ENCODE measurements at places on chromosomes 13 and 19.
A peak's percentile ranks its signal among the peaks of the same experiment; 100 is the strongest.

DNA sequence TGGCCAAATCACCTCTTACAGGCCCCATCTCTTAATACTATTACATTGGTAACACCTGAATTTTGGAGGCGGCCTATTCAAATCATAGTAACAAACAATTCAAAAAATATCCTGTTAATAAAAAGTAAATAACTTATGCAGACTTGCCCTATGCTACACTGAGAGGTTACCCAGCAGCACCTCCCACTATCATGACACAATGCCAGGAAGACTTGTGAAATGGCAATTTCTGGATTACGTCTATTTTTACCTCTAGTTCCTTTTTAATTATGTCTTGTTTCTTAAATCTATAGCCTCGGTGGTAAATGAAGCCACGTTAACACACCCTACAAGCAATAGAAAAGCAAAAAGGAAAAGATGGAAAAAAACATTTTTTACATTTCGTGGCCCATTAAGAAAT lies 6.2 kb upstream of the DZIP1 start:
- DNase-seq, result no peak

- no peak for DNase-seq
Observed at GRCh38 chr19:40150170-40150569, 41.1 kb upstream of the MAP3K10 start.

DNA sequence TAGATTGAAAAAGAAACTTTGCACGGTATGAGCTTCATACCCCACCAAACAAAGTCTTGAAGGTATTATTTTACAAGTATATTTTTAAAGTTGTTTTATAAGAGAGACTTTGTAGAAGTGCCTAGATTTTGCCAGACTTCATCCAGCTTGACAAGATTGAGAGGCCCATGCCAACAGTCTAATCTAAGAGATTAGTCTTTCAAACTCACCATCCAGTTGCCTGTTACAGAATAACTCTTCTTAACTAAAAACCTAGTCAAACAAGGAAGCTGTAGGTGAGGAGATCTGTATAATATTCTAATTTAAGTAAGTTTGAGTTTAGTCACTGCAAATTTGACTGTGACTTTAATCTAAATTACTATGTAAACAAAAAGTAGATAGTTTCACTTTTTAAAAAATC lies 41.9 kb upstream of the RAP2A start:
- DNase-seq, result no peak

- DNase-seq, result no peak
Observed at GRCh38 chr13:99391781-99392469, 84.7 kb upstream of the GPR183 start.

GRCh38 chr13:99374994-99375737 lies 68.0 kb upstream of the GPR183 start:
- peak; percentile 31 for DNase-seq

GRCh38 chr13:108195861-108196260 lies 19.5 kb downstream of the LIG4 start:
- no peak for DNase-seq

DNA sequence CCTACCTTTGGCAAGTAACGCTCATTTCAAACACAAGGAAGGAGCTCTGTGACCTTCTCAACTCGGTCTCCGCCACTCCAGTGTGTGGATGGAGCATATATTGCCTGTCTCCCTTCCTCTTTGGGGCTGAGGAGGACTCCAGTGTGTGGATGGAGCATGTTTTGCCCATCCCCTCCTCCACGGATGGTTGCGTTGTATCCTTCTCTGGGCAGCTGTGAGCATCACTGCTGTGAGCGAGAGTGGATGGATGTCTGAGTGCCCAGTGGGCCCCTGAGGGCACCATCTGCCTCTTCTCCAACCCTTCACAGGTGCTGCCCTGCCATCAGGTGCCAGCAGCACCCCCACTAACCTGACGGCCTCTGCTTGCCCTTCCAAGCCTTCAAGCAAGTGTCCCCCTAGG lies 186.2 kb downstream of the TEX29 start:
- no peak for DNase-seq

- no peak for DNase-seq
Observed at GRCh38 chr19:33688171-33688992, 66.6 kb downstream of the CHST8 start.

DNA sequence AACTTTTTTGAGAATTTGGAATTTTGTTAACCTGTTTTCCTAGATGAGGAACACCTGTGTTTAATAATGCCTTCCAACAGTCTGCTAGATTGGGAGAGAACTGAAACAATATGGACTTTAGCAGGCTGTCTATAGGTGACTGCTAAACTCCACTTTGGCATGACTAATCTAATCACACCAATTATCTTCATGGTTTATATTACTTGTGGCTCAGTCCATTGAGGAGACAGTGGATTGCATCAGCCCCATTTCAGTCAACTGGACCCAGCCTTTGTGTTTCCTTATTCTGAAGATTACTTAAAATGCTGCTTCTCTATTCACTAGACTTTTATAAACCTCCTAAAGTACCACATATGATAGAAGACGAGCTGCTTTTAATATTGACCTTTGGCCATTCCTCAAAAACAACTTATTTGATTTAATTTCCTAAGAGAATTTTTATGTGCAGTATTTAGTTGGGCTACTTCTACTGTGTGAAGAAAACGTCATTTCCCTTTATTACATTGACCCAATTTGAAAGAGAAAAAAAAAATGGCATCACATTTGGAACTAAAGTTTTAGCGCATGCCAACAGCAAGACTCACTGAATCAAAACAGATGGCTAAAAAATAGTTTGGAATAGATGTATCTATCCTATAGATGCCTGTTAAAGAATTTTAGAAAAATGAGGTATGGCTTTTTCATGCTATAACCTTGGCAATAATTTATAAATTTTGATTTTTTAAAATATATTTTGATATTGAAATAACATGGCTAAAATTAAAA lies 295.8 kb downstream of the NDFIP2 start:
- DNase-seq, result no peak
